ENCODE measurements at places on chromosomes 1 and 21. TPM values are rescaled to one million over a fixed set of nuclear protein-coding genes. Genes with fewer than 3 reads are reported as not detected.
A peak's percentile ranks its signal among the peaks of the same experiment; 100 is the strongest.

GRCh38 chr1:94246692-94247137 lies 9.3 kb upstream of the ARHGAP29 start:
- peak; percentile 20 for DNase-seq
- H3K27ac ChIP-seq = peak overlapping the region; percentile 97
- no peaks in the 10 kb centered on the region for H3K36me3 ChIP-seq
- peak overlapping the region; percentile 91 for H3K4me3 ChIP-seq
- H3K27me3 ChIP-seq = peaks cover 18% of the 10 kb centered on the region

GRCh38 chr21:41692185-41692565 lies 74.7 kb downstream of the RIPK4 start:
- H3K4me1 ChIP-seq = no peaks in the 10 kb centered on the region
- no peak overlapping the region for H3K4me3 ChIP-seq

DNA sequence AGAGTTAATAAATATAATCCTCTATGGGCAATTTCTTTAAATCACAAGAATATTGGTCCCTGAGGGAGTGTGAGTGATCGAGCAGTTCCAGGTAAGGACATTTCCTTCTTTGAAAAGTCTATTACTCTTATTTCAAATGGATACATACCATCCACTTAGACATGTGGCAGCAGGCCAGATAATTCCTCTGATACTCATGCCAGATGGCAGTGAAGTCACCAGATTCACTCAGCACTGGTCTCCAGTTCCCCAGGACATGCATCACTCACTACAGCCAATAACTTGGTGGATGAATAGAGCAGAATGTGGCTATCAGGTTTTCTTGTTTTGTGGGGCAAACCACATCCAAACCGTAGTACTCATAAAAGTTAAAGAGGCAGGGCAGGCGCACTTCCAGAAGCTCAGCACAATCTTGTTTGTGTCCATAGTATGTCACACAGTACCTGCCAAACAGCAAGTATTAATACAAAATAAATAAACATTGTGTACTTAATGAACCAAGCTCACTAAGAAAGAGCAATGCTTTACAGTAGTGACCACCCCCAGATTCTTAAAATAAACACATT lies 74.2 kb upstream of the CD53 start:
- DNase-seq = no peak
- H3K4me1 ChIP-seq = no peaks in the 10 kb centered on the region
- no peaks in the 10 kb centered on the region for H3K27me3 ChIP-seq
- H3K36me3 ChIP-seq = no peaks in the 10 kb centered on the region

- DNase-seq = no peak
- H3K36me3 ChIP-seq = no peaks in the 10 kb centered on the region
- no peaks in the 10 kb centered on the region for H3K4me1 ChIP-seq
- no peaks in the 10 kb centered on the region for H3K27me3 ChIP-seq
Observed at GRCh38 chr1:247175458-247175857, 3.6 kb upstream of the ZNF124 start.

- H3K36me3 ChIP-seq = no peaks in the 10 kb centered on the region
- peak; percentile 20 for DNase-seq
- H3K27ac ChIP-seq = no peak overlapping the region
- no peaks in the 10 kb centered on the region for H3K27me3 ChIP-seq
- no peak overlapping the region for H3K4me3 ChIP-seq
Observed at GRCh38 chr1:73593364-73593763, 604.6 kb downstream of the LRRIQ3 start.

Gene ZNF683
- total RNA-seq = 0.40 TPM

Gene VCAM1
- total RNA-seq = 68.9 TPM

Gene LCE3D
- total RNA-seq = not detected

DNA sequence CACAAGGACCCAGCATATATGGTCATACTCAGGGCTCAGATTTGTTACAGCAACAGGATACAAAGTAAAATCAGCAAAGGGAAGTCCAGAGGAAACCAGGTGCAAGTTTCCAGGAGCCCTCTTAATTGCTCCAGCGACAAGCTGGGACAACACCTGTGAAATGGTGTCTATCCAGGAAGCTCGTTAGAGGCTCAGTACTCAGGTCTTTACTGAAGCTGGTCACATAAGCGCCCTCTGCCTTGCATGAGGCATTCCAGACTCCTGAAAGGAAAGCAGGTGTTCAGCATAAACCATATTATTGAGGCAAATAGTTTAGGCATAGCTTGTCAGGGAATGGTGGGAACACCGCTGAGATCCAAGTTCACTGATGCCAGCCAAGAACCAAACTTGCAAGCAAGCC lies 231.0 kb downstream of the SLC35F3 start:
- H3K27ac ChIP-seq = no peak overlapping the region
- H3K4me1 ChIP-seq = no peaks in the 10 kb centered on the region
- no peaks in the 10 kb centered on the region for H3K36me3 ChIP-seq

DNA sequence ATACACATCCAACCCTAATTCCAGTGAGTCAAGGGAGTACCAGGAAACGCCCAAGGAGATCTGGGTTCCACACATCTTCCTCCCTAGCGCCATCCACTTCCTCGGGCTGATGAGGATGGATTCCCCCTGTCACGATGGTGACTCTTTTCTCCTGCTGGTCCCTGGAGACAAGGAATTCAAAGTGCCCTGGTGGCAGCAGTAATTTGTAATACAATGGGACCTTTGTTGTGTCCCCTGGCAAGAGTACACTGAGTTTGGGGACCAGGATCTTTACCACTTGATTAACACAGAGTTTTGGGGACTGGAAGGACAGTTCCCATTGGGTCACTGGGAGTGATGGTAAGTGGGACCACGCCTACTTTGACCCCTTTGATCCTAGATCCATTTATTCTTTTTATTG lies 9.4 kb upstream of the JAK1 start:
- H3K27ac ChIP-seq = no peak overlapping the region
- no peak overlapping the region for H3K4me3 ChIP-seq
- H3K27me3 ChIP-seq = no peaks in the 10 kb centered on the region
- H3K4me1 ChIP-seq = no peaks in the 10 kb centered on the region
- no peaks in the 10 kb centered on the region for H3K36me3 ChIP-seq
- no peak for DNase-seq

- H3K4me1 ChIP-seq = no peaks in the 10 kb centered on the region
- no peak overlapping the region for H3K27ac ChIP-seq
- H3K27me3 ChIP-seq = no peaks in the 10 kb centered on the region
Observed at GRCh38 chr1:110627764-110628163, 21.6 kb upstream of the KCNA2 start.

- H3K4me3 ChIP-seq = no peak overlapping the region
- H3K36me3 ChIP-seq = no peaks in the 10 kb centered on the region
- no peaks in the 10 kb centered on the region for H3K27me3 ChIP-seq
- H3K4me1 ChIP-seq = no peaks in the 10 kb centered on the region
- DNase-seq = no peak
Observed at GRCh38 chr21:41740604-41741252, 26.1 kb downstream of the RIPK4 start.

Gene AIRE
- not detected for total RNA-seq

Gene PTGER3
- 1.8 TPM for total RNA-seq

Gene NECAP2
- total RNA-seq = 79.0 TPM

Gene LIN28A
- 0.80 TPM for total RNA-seq

DNA sequence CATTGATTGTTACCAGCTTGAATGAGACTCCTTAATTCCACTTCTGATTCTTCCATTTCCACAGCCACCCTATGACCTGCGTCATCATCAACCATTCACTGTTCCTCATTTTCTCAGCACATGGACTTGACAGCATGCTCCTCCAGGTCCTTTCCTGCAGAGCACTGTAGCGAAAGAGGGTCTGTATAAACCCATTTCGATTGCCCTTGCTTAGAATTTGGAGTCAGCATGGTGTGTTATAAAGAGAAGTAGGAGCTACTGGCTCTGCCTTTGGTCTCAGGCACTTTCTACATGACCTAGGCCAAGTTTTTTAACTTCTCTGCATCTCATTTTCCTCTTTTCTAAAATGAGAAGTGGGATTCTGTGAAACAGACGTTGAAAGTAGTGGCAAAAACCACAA lies 133.8 kb downstream of the AK5 start:
- H3K36me3 ChIP-seq = no peaks in the 10 kb centered on the region
- no peak for DNase-seq
- H3K4me1 ChIP-seq = no peaks in the 10 kb centered on the region
- H3K27me3 ChIP-seq = no peaks in the 10 kb centered on the region
- H3K4me3 ChIP-seq = no peak overlapping the region
- no peak overlapping the region for H3K27ac ChIP-seq

DNA sequence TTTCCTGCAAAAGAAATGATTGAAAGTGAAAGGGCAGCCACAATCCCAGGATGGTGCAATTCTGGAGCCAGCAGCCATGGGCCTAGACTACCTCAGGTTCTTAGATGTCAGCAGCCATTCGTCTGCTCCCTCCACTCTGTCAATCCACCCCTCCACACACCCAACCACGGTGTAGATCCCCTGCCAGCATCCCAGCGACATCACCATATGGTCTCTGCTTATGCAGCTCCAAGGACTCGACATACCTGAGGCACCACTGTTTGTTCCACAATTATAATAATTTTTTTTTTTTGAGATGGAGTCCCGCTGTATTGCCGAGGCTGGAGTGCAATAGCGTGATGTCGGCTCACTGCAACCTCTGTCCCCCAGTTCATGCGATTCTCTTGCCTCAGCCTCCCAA lies 6.5 kb downstream of the SYNC start:
- H3K4me3 ChIP-seq = no peak overlapping the region
- peaks cover 7% of the 10 kb centered on the region for H3K36me3 ChIP-seq
- no peak for DNase-seq
- no peak overlapping the region for H3K27ac ChIP-seq

DNA sequence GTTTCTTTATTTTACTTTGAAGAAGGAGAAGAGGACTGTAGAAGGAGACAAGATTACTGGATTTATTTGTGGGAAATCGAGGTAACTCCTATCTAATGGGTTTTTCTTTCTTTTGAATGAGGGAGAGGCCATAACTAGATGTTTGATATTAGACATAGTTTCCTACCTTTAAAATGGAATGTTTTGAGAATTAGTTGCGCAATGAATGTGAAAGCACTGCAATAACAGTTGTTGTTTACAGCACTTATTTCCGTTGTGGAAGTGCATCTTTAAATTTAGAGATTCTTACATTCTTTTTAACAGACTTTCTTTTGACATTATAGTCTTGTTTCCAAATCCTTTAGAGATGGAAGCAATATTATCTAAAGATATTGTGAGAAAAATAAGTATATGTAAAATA lies 229.0 kb downstream of the SRGAP2C start:
- H3K4me3 ChIP-seq = no peak overlapping the region
- DNase-seq = no peak
- H3K36me3 ChIP-seq = no peaks in the 10 kb centered on the region
- no peak overlapping the region for H3K27ac ChIP-seq
- no peaks in the 10 kb centered on the region for H3K4me1 ChIP-seq
- H3K27me3 ChIP-seq = no peaks in the 10 kb centered on the region

DNA sequence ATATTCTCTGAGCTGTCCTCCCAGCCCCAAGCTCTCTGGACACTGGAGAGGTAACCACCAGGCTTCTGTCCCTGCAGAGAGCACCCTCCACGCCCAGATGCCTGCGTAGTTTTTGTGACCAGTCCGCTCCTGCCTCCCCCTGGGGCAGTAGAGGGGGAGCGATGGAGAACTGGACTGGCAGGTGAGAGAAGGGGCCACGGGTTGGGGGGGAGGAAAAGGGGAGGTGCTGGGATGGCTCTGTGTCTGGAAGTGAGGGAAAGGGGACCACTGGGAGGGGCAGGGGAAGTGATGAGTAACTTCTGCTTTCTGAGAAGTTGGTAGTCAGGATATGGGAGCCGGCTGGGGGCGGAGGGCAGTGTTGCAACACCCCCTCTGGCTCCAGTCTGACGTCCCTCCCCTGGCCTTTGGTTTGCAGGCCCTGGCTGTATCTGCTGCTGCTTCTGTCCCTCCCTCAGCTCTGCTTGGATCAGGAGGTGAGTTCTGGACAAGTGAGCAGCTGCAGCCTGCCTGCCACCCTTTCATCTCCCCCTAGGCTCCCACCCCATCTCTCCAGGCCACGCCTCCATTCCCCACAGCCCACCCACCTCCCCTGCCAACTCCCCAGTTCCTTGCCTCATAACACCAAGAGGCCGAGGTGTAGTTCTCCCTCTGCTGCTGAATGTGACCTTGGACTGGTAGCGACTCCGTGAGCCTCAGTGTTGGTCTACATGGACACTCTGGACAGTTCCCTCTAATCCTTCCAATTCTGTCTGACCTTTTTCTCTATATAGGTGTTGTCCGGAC lies 3.1 kb downstream of the ADAMTSL4 start:
- no peaks in the 10 kb centered on the region for H3K27me3 ChIP-seq
- peaks cover 5% of the 10 kb centered on the region for H3K4me1 ChIP-seq
- peaks cover 15% of the 10 kb centered on the region for H3K36me3 ChIP-seq
- no peak overlapping the region for H3K4me3 ChIP-seq

DNA sequence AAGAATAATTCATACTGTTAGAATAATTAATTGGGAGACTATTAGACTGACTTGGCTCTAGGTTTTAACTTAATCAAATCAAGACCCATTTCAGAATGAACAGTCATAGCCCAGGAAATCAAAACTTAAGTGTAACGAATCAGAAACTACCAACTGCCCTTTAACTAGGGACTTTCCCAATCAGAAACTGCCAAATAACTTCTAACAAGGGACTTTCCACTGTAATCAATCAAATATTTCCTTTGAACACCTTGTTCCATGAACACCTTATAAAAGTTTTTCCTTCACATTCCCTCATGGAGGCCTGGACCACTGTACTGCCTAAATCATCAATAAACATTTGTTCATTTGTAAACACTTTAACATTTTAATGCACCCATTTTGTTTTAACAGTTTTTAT lies 1054.7 kb upstream of the TMPRSS15 start:
- no peak overlapping the region for H3K4me3 ChIP-seq
- no peaks in the 10 kb centered on the region for H3K36me3 ChIP-seq
- H3K4me1 ChIP-seq = no peaks in the 10 kb centered on the region
- DNase-seq = no peak
- no peaks in the 10 kb centered on the region for H3K27me3 ChIP-seq

- H3K36me3 ChIP-seq = no peaks in the 10 kb centered on the region
- H3K27ac ChIP-seq = no peak overlapping the region
- DNase-seq = no peak
- no peaks in the 10 kb centered on the region for H3K27me3 ChIP-seq
Observed at GRCh38 chr1:74953622-74954021, 180.6 kb upstream of the LHX8 start.

Gene OR2AJ1
- total RNA-seq = not detected

DNA sequence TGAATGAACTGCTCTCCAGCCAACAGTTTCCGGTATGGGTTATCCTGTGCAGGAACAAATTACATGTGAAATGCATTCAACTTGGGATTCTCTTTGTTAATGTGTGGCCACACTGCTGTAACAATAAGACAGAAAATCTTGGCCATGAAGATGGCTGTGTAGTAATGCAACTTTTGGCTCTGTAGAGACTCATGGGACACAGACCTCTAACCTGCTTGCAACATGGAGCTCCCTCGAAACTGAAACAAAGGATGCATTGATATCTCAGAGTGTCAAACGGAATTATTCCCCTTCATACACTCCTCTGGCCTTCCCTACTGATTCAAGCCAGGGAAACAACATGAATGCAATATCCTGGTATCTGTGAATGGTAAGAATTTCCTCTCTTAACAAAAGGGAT lies 559.3 kb upstream of the ZRANB2 start:
- H3K4me1 ChIP-seq = no peaks in the 10 kb centered on the region
- no peaks in the 10 kb centered on the region for H3K27me3 ChIP-seq
- H3K36me3 ChIP-seq = no peaks in the 10 kb centered on the region
- H3K27ac ChIP-seq = no peak overlapping the region
- no peak overlapping the region for H3K4me3 ChIP-seq
